ENCODE measurements at places on chromosomes 4 and X. TPM values are rescaled to one million over a fixed set of nuclear protein-coding genes. Genes with fewer than 3 reads are reported as not detected.

The UGT2A2 gene
- total RNA-seq, result not detected

The ARHGEF6 gene
- total RNA-seq, result 90.6 TPM

The RENBP gene
- 27.1 TPM for total RNA-seq

The ARHGAP4 gene
- 353 TPM for total RNA-seq

The CCNB3 gene
- total RNA-seq, result 0.25 TPM

The MAOA gene
- not detected for total RNA-seq

The PALLD gene
- total RNA-seq, result 0.66 TPM
